ENCODE measurements at places on chromosomes 7 and 10.

DNA sequence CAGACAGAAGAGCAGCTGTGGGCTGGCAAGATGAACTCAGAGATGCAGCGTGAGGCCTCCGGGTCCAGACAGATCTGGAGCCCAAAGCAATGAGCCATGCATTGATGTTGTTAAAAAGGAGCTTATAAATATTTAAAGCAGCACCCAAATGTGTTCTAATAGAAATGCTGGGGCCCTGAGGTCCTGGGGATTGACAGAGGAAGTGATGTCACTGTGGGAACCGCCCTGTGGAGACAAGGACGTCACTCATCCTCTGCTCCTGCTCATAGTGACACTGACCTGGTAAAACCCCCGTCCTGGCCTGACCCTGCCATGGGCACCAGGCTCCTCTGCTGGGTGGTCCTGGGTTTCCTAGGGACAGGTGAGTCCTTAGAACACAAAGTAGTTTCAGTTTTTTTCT is 197.0 kb upstream of the PRSS58 start:
- no peak for DNase-seq

DNA sequence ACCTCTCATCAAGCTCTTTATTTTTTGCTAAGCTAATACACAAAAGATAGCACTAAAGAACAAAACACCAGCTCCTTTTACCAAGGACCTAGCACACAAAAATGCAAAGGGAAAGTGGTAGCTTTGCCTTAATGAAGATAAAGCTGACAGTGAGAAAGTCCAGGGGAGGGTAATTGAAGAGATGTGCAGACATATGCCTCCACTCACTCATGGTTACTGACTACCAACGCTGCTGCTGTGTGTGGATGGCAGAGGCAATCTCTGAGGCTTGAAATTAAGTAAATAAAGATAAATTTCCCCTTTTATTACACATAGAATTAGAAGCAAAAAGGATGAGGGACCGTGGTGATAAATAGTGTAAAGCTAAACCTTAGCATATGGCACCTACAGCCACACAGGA is 87.0 kb downstream of the HGF start:
- DNase-seq: no peak

DNA sequence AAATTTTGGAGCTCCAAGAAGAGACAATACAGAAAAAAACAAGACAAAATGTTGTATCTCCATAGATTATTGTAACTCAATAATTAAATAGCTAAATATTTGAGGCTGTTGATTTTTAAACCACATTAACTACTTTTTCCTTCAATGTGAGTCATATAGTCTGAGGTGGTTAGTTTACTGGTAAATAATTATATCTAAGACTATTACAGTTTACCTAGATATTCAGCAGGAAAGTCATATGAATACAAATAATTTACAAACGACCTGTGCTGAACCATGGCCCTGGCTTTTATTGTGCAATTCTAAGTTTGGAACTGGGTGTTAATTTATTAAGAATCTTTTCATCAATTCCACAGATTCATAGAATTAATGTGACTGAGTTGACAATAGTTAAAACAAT is 22.2 kb downstream of the CREB5 start:
- DNase-seq: no peak

DNA sequence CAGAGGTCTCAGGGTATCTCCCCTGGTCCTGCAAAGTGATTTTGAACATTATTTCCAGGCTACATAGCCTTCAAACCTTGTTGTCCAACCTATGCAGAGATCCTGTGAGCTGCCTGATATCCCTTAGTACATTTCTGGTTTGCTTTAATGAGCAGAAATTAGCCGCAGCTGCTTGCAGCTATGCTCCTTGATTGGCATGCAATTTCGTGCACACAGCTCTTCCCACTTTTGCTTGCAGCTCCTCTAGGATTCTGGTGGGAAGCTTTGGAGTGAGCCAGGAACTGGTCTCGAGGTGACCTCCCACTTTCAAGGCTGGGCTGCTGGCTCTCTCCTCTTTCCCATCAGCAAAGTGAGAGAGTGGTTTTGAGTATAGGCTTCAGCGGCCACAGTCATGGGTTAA is 45.8 kb downstream of the OAT start:
- DNase-seq: no peak

DNA sequence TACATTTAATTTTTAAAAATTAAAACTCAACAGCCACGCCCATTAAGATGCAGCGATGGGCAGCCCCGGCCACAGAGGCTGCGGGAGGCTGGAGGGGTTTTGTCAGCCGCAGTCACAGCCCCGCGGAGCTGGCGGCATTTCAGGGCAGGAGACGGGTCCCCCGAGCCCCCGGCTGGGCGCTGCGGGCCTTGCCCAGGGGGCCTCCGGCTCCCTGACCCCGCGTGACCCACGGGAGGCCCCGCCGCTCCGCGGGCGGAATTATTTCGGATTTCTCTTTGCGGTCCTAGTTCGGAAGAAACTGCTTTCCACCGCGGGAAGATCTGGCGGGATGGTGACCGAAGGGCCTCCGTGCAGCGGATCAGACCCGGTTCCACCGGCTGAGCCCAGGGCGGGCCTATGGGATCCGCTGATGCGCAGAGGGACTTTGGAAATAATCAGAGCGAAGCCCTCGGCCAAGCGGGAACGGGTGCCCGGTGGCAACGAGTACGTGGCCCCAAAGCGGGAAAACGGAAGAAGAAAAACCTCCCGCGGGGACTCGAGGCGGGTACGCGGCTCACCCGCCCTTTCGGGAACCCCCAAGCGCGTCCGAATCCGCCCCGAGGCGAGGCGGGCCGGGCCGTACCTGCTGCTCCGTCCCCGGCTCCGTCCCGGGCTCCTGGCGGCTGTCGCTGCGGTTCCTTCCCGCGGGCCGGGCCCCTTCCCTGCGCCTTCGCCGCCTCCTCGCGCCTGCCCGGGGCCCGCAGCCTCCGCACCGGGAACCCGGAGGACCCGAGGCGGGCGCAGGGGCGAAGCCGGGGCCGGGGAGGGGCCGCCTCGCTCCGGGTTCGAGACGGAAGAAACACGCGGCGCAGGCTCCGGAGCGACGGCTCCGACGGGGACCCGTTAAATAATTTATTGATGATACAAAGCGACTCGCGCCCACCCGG is 1.7 kb downstream of the NKX6-2 start:
- no peak for DNase-seq

DNA sequence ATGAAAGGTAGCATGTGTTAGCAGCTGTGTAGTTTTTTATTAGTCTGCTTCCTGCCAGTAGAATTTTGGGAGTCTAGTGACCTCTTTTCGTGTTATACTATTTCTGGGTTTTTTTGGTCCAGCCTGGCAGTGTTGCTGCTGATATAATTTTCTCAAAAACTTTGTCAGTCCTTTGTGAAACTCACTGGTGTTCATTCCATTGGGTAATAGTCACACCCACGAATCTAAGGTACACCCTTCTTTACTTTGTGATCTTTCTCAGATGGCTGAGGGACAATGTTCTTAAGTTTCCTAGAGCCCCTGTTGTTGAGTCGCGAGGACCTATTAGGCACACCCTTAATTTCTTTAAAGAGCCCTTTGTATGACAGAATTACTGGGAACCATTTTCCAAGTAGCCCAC is 52.3 kb downstream of the TPST1 start:
- DNase-seq: no peak

- DNase-seq: no peak
Observed at GRCh38 chr10:14839305-14839695, 1.2 kb downstream of the HSPA14 start.

- DNase-seq: no peak
Observed at GRCh38 chr10:43958071-43958432, 309.4 kb upstream of the ZNF32 start.

DNA sequence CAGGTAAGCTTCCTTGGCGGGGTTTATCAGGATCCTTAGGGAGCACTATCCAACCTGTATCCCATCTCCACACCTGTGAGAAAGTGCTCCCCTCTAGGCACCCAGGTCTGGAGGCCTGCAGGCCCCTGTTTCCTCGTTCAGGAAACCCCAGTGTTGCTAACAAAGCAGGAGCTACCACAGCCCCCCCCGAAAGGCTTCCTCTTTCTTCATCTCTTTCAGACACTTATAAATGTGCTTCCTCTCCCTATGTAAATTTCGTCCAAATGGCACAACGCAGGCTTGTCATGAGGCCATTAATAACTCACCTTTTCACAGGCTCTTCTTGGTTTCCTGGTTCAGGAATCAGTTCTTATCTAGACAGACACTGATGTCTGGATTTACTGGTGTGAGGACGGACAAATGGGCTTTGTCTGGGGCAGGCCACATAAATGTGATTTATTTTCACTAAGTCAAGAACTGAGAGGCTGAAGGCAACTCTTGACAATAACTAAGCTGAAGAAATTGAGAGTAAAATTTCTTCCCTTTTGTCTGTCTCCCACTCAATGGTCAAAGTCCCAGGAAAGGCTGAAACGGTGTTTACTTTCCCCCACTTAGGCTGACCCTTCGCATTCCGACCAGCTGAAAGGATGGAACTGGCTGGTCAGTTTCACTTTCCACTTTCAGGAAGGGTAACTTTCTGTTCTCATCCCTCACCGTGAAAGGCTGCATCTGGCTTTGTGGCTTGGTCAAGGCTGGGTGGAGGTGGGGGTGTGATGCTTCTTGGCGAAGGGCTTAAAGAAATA is 46.8 kb downstream of the PIK3AP1 start:
- DNase-seq: peak; percentile 16

GRCh38 chr10:111233439-111233838 is 156.6 kb downstream of the ADRA2A start:
- DNase-seq: no peak

GRCh38 chr10:61780732-61781131 is 118.0 kb downstream of the CABCOCO1 start:
- DNase-seq: no peak

DNA sequence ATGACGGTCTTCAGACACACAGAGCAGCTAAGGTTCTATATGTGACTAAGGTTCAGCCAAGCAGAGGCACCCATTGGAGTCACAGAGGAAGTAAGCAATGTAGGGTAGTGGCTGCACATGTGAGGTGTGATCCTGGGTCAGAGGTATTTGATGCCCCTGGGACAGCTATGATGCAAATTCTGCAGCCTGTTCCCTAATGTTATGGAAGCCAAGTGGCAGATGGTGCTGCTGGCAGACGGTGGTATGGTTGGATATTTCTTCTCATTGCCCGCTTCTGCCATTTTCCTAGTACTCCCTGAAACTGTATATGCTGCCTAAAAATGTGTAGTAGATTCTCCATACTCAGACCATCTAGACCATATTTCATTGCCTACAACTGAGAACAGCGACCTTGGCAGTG is 7.2 kb downstream of the TAS2R16 start:
- no peak for DNase-seq

- DNase-seq: no peak
Observed at GRCh38 chr10:76310588-76311080, 879.2 kb downstream of the LRMDA start.

- no peak for DNase-seq
Observed at GRCh38 chr7:96952974-96953391, 52.4 kb upstream of the DLX6 start.

DNA sequence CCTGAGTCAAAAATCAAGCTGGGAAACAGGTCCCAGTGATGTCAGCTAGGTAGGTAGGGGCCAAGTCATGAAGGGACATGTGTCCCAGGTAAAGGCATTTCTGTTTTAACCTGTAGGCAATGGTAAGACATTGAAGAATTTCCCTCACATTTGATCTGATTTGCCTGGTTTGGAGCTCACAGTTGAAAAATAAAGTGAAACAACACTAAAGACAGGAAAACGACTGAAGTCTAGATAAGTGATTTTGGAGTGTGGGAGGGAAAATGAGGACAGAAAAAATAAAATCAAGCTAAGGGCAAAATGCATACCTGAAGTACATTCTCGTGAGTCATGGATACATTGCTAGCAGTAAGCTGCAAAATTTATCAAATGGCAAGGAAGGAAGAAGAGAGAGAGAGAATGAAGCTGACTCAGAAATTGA is 169.9 kb downstream of the SKIDA1 start:
- no peak for DNase-seq

DNA sequence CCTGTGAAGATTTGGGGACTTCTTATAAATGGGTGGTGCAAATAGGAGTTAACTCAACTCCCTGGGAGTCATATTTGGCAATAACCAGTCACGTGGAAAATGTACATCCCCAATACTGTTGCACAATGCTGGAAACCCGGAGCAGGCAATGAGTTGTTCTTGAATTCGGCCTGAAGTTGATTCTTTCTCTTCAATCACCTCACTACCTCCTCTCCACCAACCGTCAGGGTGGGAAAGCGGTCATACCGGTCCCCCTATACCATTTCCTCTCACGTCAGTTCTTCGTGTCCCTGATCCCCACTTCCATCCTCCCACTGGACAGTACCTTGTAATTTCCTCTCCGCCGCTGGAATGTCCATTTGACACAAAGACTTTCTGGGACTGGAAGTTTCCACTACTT is 2.8 kb downstream of the GIMAP5 start:
- no peak for DNase-seq

- no peak for DNase-seq
Observed at GRCh38 chr7:106124186-106124585, 12.1 kb upstream of the SYPL1 start.

- DNase-seq: peak; percentile 10
Observed at GRCh38 chr7:84452618-84453017, 258.0 kb upstream of the SEMA3A start.

DNA sequence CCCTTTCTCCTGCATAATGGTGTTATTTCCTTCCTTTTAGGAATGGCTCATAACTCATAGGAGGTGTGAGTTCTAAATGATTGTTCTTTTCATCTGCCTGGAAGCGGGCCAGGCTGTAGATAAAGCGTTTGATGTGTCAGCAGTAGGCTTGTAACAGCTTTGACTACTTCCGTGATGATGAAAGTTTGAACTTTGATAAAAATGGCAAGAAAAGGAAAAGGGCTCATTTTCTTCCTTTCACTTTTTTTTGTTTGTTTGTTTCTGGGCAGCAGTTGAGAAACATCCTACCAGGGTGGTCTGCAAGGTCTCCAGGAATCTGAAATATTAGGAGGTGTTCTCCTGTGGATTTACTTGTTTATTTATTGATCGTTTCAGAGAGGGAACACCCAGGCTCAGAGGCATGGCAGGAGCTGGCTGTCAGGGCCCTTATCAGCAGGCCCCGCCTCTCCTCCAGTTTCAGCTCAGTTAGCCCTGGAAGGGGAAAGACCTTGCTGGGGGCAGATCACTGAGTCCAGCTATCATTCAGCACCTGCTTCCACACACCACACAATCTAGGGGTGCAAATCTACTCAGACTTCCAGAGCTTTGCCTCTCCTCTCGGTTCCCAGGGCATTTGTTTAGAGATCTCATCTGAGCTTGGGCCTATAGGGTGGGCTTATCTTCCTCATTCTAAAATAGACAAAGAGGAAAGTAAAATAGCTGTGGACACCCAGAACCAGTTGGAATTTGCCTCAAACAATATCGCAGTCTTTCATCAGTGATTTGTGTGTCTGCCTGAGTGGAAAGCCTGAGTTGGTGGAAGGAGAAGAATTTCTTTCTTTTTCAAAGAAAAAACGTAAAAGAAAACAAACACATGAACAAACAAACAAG is 130.9 kb downstream of the BMPER start:
- DNase-seq: peak; percentile 32

GRCh38 chr10:17210361-17210760 is 8.9 kb upstream of the TRDMT1 start:
- DNase-seq: no peak

- DNase-seq: no peak
Observed at GRCh38 chr10:84177541-84178141, 4.0 kb downstream of the GPR15LG start.

- no peak for DNase-seq
Observed at GRCh38 chr7:22202141-22202540, 154.8 kb downstream of the RAPGEF5 start.

GRCh38 chr10:807958-808353 is 118.5 kb upstream of the DIP2C start:
- DNase-seq: no peak

GRCh38 chr10:123241391-123242141 is 87.4 kb downstream of the BUB3 start:
- DNase-seq: no peak

- no peak for DNase-seq
Observed at GRCh38 chr7:44175730-44176129, 13.5 kb downstream of the GCK start.

Measured in HuH-7.5 (cell line).